Fibroblast of lung (primary cell): ENCODE measurements at places on chromosomes 6 and 20. TPM values are rescaled to one million over a fixed set of nuclear protein-coding genes. Genes with fewer than 3 reads are reported as not detected.

DNA sequence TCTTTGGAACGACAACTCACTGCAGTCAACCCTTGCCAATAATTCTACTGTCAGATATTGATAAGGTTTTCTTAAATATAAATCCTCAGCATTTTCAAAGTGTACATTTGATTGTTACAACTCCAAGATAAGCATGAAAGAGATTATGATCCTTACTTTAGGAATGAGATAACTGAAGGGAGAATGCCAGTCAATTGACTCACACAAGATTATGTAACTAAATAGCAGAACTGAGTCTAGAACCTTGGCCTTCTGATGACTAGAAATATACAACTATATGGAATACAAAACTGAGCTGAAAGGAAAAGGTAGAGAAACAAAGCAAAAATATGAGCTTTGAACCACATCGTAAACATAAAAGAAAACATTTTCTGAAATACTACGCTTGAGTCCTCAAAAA is 26.9 kb upstream of the STXBP5 start:
- H3K27me3 ChIP-seq, result no peaks in the 10 kb centered on the region
- no peaks in the 10 kb centered on the region for H3K4me1 ChIP-seq
- no peak overlapping the region for H3K27ac ChIP-seq
- no peak overlapping the region for H3K4me3 ChIP-seq
- no peaks in the 10 kb centered on the region for H3K36me3 ChIP-seq

- DNase-seq, result peak; percentile 90
- H3K36me3 ChIP-seq, result peaks cover 2% of the 10 kb centered on the region
- peaks cover 5% of the 10 kb centered on the region for H3K4me1 ChIP-seq
- H3K27me3 ChIP-seq, result no peaks in the 10 kb centered on the region
- peak overlapping the region; percentile 100 for H3K27ac ChIP-seq
Observed at GRCh38 chr6:135498185-135498841, 773 bp upstream of the AHI1 start.

- H3K4me3 ChIP-seq, result no peak overlapping the region
- peaks cover 6% of the 10 kb centered on the region for H3K4me1 ChIP-seq
- H3K27me3 ChIP-seq, result no peaks in the 10 kb centered on the region
- no peak overlapping the region for H3K27ac ChIP-seq
Observed at GRCh38 chr20:23258747-23259121, 91.9 kb upstream of the NXT1 start.

DNA sequence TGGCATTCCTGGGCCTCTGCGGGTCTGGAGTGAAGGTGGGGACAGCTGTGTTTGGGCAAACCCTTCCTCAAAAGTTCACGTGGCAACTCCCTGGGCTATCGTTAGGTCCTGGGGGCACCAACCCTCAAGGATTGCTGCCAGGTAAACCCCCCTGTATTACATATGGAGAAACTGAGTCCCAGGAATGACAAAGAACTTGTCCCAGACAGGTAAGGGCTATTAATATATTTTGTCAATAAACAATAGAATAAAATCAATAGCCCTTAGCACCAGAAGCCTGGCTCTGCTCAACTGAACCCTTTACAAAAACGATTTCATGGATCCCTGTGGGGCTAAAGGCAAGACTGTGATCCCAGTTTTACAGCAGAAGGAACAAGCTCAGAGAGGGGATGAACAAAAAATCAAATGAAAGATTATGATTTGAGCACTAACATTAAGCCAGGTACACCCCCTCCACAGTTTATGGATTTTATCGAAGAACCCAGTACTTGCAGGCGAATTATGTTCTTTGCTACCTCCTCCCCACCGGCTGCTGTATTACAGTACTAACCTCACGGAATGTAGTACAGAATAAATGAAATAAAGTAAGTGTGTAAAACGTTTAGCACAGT is 2.7 kb downstream of the ID1 start:
- no peaks in the 10 kb centered on the region for H3K27me3 ChIP-seq
- peak overlapping the region; percentile 98 for H3K27ac ChIP-seq
- DNase-seq, result peak; percentile 45
- H3K4me3 ChIP-seq, result peak overlapping the region; percentile 90
- no peaks in the 10 kb centered on the region for H3K36me3 ChIP-seq

DNA sequence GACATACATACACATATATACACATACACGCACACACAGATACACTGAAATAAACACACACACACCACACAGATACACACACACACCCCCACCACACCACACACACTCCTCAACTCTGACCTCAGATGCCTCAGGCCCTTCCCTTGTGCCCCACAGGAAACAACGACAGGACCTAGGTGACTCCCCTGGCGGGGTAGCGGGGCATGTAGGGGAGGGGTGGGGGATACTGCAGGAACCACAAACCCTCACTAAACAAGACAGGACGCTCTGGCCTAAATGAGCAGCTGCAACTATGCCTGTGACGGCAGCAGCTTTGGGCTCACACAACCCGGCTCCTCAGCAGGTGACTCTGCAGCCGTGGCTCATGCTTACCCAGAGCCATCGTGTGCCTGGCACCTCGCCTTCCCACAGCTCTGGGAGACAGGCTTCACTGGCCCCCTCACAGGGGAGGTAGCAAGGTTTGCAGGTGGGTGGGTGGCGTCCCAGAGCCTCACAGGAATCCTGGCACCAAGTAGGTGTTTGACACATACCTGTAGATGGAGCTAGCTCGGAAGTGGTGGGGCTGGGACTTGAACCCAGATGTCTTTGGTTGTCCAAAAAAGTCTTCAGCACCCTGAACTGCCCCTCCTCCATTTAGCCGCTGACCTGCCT is 100.8 kb downstream of the GRM4 start:
- no peak overlapping the region for H3K27ac ChIP-seq
- H3K4me1 ChIP-seq, result no peaks in the 10 kb centered on the region
- no peaks in the 10 kb centered on the region for H3K36me3 ChIP-seq

DNA sequence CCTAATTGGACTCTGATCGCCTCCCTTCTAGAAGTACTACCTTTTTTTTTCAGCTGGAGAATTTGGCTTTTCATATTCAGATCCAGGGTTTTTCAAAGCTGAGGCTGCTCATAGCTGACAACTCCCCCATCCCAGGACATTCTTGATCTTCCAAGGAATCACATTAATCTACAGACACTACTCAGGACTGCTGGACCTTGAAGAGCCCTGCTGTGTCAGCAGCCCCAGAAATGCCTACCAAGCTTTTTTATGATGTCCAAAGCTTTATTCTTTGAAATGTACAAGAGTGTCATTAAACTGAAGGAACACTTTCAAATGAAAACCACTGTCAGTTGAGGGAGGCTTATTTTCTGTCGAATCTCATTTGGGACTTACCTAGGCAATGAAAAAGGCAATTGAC is 704.1 kb downstream of the PTPRT start:
- H3K4me3 ChIP-seq, result no peak overlapping the region
- no peak for DNase-seq
- H3K27me3 ChIP-seq, result no peaks in the 10 kb centered on the region
- no peak overlapping the region for H3K27ac ChIP-seq
- no peaks in the 10 kb centered on the region for H3K4me1 ChIP-seq

- no peak overlapping the region for H3K27ac ChIP-seq
- H3K4me1 ChIP-seq, result no peaks in the 10 kb centered on the region
- DNase-seq, result no peak
- no peak overlapping the region for H3K4me3 ChIP-seq
- H3K36me3 ChIP-seq, result no peaks in the 10 kb centered on the region
Observed at GRCh38 chr6:38773338-38773737, 58.2 kb downstream of the DNAH8 start.

DNA sequence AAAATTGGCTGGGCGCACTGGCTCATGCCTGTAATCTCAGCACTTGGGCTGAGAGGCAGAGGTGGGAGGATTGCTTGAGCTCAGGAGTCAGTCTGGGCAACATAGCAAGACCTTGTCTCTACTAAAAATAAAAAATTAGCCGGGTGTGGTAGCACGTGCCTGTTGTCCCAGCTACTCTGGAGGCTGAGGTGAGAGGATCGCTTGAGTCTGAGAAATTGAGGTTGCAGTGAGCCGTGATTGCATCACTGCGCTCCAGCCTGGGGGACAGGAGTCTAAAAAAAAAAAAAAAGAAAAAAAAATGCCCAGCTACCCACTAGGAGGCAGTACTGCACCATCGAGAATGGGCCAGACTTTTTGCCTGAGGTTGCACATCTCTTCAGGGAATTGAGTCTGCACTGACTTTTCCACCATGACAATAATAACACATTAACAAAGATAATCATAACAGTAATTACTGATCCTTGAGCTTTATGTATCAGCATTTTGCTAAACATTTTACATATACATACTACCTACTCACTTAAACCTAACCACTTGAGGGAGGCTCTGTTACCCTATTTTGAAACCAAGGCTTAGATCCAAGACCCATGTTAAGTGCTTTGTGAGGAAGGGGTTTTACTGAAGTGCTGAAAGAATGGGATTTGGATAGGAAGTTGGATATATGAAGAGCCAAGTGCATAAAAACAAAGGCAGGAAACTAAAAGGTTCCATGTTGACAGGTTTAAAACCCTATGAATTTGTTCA is 21.0 kb downstream of the SRSF3 start:
- H3K4me3 ChIP-seq, result no peak overlapping the region
- no peak overlapping the region for H3K27ac ChIP-seq
- peaks cover 6% of the 10 kb centered on the region for H3K36me3 ChIP-seq
- H3K4me1 ChIP-seq, result no peaks in the 10 kb centered on the region
- peak; percentile 77 for DNase-seq
- H3K27me3 ChIP-seq, result no peaks in the 10 kb centered on the region

GRCh38 chr20:57043091-57043490 is 223.3 kb downstream of the BMP7 start:
- H3K4me1 ChIP-seq, result no peaks in the 10 kb centered on the region
- peak; percentile 25 for DNase-seq
- H3K4me3 ChIP-seq, result no peak overlapping the region
- no peaks in the 10 kb centered on the region for H3K36me3 ChIP-seq
- H3K27ac ChIP-seq, result no peak overlapping the region
- H3K27me3 ChIP-seq, result no peaks in the 10 kb centered on the region

DNA sequence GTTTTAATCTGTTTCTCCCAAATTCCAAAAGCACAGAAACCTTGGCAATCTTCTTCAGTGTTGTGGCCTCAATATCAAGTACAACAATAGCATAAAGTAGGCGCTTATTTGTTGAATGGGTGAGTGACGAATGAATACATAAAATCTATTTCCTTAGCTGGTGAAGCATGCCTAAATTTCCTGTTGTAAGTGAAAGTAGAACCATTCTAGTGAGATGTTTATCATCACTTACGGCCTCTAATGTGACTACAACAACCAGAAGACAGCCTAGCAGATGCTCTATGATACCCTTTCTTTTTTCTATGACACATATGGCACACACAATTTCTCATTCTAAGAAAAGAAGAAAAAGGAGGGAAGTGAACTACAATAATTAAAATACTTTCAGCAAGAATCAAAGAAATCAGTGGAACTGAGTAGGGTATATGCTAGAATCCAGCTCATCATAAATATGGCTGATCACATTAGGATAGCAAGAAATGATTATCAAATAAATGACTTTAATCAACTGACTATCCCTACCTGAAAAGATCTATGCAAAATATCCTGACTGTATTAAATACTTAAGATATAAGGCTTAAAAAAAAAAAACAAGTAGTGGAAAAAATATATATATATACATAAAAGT is 67.4 kb downstream of the BTBD9 start:
- DNase-seq, result no peak
- H3K4me1 ChIP-seq, result no peaks in the 10 kb centered on the region
- no peaks in the 10 kb centered on the region for H3K36me3 ChIP-seq
- H3K27ac ChIP-seq, result no peak overlapping the region
- no peaks in the 10 kb centered on the region for H3K27me3 ChIP-seq

- peaks cover 26% of the 10 kb centered on the region for H3K27me3 ChIP-seq
- no peaks in the 10 kb centered on the region for H3K4me1 ChIP-seq
- H3K4me3 ChIP-seq, result no peak overlapping the region
- no peak for DNase-seq
- no peak overlapping the region for H3K27ac ChIP-seq
Observed at GRCh38 chr6:29825848-29826247, 1.8 kb upstream of the HLA-G start.

GRCh38 chr6:85456782-85457181 is 6.9 kb downstream of the NT5E start:
- no peaks in the 10 kb centered on the region for H3K36me3 ChIP-seq
- H3K4me1 ChIP-seq, result peaks cover 41% of the 10 kb centered on the region
- no peaks in the 10 kb centered on the region for H3K27me3 ChIP-seq
- no peak overlapping the region for H3K27ac ChIP-seq

DNA sequence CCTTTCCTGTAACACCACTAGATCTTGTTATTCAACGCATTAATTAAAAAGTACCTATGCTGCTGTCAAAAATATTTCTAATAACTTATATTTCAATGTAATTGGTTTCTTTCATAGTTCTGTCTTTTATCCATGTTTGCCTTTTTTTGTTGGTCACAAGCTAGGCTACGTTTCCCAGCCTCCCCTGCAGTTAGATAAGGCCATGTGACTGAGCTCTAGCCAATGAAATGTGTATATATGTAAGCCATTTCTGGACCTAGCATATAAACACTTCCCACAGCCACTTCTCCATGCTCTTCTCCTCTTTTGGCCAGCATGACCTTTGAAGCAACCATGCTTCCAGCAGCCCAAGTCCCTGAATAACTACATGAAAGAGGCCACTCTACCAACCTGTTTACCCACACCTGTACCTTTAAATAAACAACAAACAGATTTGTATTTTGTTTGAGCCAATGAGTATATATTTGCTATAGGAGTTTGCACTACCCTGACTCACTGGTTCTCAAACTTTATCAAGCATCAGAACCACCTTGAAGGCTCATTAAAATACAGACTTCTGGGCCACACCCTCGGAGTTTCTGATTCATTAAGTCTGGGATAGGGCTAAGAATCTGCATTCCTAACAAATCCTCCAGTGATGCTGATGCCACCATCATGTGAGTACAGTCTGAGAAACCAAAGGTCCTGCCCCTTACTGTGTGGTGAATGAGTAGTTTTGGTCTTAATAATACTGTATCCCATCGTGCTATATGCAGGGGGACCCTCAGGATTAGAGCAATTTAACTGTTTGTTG is 45.6 kb upstream of the BEND6 start:
- DNase-seq, result no peak
- H3K36me3 ChIP-seq, result no peaks in the 10 kb centered on the region
- no peak overlapping the region for H3K27ac ChIP-seq
- no peak overlapping the region for H3K4me3 ChIP-seq

DNA sequence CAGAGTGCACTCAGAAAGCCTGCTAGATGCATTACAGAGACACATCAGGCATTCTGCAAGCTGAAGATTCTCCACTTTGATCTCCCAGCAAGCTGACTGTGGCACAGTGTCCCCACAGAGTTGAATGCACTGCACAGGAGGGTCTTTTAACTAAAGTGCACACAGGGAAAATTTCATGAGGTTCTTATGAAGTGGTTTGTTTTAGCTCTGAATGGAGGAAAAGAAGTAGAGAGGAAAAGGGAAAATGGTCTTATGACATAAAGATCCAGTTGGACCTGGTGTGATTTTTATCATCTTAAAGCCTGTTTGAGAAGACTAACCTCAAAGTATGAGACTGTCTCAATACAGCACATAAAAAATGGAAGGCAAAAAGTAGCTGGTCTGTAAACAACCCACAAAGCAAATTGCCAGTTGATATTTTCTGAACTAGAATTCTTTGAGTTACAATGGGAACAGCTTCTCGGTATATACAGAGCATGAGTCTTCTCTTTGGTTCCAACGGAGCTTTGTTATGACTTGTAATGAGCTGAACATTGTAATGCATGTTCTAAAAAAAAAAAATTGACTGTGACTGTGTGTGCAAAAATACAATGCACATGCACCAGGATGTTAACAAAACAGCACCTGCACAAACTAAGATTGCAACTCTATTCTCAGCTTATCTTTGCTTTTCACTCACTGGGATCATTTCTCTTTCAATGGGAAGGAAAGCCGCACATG is 383.0 kb upstream of the ID4 start:
- no peak overlapping the region for H3K4me3 ChIP-seq
- H3K27ac ChIP-seq, result no peak overlapping the region
- no peaks in the 10 kb centered on the region for H3K27me3 ChIP-seq
- H3K36me3 ChIP-seq, result no peaks in the 10 kb centered on the region
- DNase-seq, result no peak

SYTL3 gene
- 2.8 and 4.6 TPM in 2 replicates for total RNA-seq

TXLNB gene
- 1.2 and 1.5 TPM in 2 replicates for total RNA-seq

HLA-DRB5 gene
- not detected in 2 replicates for total RNA-seq

RHAG gene
- total RNA-seq, result not detected in 2 replicates
